NK-92 treated with Interleukin-12 subunit alpha and Interleukin-12 subunit beta, amount 100 ng/mL, for 24 hours (cell line): ENCODE measurements at places on chromosomes 6 and 20.
A peak's percentile ranks its signal among the peaks of the same experiment; 100 is the strongest.

DNA sequence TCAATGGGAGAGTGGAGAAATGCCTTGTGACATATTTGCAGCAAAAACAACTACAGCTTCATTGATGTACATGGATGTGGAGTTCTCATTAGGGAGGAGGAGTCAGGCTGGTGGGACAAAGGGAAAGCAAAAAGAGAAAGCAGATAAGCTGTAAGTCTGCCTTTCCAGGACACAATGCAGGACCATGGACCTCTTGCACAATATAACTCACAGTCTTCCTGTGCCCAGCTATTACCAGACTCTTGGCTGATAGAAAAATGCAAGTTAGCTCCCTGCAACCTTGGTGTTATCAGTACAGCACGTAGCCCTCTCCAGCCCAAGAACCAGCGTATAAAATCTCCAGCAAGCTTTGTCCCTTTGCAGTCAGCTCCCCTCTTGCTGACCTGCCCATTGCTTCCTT, 232.3 kb downstream of the NFATC2 start:
- no peak for DNase-seq

- no peak for DNase-seq
Measured at GRCh38 chr6:162200041-162200440, 527.5 kb downstream of the PRKN start.

- peak; percentile 21 for DNase-seq
Measured at GRCh38 chr6:135162678-135163439, 18.2 kb upstream of the MYB start.

GRCh38 chr6:169556758-169557548, 144.9 kb downstream of the WDR27 start:
- DNase-seq, result no peak

- DNase-seq, result no peak
Measured at GRCh38 chr6:138972226-138972665, 15.8 kb downstream of the REPS1 start.
